Mesothelial cell of epicardium (in vitro differentiated cells): ENCODE measurements at places on chromosomes 13 and 19. TPM values are rescaled to one million over a fixed set of nuclear protein-coding genes. Genes with fewer than 3 reads are reported as not detected.
A peak's percentile ranks its signal among the peaks of the same experiment; 100 is the strongest.

Gene CEACAM7
- total RNA-seq, result not detected in 3 replicates

Gene MBD3L2
- not detected in 3 replicates for total RNA-seq

Gene FPR1
- total RNA-seq, result not detected in 3 replicates

DNA sequence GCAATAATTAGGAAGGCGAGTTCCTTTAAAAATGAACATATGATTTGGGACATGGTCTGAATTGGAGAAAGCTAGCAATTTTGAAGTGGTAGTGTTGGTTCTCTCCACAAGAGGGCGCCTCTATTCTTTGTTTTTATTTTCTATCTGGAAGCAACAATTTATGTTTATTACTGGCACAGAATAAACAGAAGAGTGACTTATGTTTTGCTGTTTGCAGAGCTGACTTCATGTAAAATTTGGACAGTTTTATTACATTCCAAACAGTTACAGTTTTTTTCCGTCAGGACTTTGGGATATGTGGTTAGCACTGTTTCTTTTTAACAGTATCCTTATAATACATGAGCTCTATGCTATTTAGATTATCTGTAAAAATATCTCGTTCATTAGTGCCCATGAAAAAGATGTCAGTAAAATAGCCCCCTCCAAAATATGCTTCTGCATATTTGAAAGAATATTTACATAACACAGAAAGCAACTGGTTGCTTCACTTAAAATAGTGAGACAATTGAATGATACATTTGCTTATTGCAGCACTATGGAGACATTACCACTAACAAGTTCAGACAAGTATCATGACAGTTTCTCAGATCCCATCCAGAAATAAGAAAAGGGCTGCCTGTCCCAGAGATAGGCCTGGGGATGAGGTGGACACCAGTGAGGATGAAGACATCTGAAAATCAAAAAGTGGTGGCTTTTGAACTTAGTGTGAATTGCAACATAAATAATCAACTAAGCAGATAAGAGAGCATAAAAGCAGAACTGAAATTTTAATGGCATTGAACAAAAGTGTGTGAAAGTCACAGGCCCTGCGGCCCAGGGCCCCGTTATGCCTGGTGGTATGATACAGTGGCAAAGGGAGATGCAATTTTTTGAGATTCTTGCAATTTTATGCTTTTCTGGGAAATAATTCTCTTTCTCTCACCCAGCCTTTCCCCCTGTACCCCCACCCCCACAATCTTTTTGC, 32.3 kb upstream of the FGF9 start:
- H3K4me3 ChIP-seq, result no peak overlapping the region
- H3K27me3 ChIP-seq, result no peaks in the 10 kb centered on the region
- DNase-seq, result no peak
- H3K36me3 ChIP-seq, result peaks cover 1% of the 10 kb centered on the region

- H3K27me3 ChIP-seq, result no peaks in the 10 kb centered on the region
- peaks cover 43% of the 10 kb centered on the region for H3K4me1 ChIP-seq
- peak overlapping the region; percentile 100 for H3K4me3 ChIP-seq
- peak overlapping the region; percentile 92 for H3K27ac ChIP-seq
Measured at GRCh38 chr19:5621945-5622464, 571 bp downstream of the SAFB2 start.

GRCh38 chr13:113552786-113553434, 31.6 kb upstream of the TFDP1 start:
- DNase-seq, result no peak
- H3K27ac ChIP-seq, result no peak overlapping the region
- peaks cover 8% of the 10 kb centered on the region for H3K36me3 ChIP-seq

DNA sequence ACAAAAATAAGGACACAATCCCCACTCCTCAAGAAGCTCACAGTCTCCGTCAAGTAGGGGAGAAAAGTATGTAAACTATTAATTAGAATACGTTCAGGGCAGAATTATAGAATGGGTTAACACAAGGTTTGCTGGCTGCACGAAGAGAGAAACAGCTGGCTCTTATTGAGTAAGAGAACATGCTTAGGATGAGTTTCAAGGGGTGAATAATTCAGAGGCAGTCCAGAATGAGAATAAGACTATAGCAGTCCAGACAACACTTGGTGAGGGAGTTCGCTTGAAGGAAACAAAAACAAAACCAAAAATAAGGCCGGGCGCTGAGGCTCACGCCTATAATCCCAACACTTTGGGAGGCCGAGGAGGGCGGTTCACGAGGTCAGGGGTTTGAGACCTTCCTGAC, 61.9 kb downstream of the THSD1 start:
- peaks cover 1% of the 10 kb centered on the region for H3K27me3 ChIP-seq
- H3K27ac ChIP-seq, result no peak overlapping the region
- H3K4me1 ChIP-seq, result peaks cover 4% of the 10 kb centered on the region
- H3K4me3 ChIP-seq, result no peak overlapping the region

- H3K4me3 ChIP-seq, result no peak overlapping the region
- no peaks in the 10 kb centered on the region for H3K27me3 ChIP-seq
- H3K4me1 ChIP-seq, result peaks cover 12% of the 10 kb centered on the region
- DNase-seq, result no peak
- H3K27ac ChIP-seq, result no peak overlapping the region
Measured at GRCh38 chr19:43760941-43761340, 6.2 kb upstream of the SMG9 start.

DNA sequence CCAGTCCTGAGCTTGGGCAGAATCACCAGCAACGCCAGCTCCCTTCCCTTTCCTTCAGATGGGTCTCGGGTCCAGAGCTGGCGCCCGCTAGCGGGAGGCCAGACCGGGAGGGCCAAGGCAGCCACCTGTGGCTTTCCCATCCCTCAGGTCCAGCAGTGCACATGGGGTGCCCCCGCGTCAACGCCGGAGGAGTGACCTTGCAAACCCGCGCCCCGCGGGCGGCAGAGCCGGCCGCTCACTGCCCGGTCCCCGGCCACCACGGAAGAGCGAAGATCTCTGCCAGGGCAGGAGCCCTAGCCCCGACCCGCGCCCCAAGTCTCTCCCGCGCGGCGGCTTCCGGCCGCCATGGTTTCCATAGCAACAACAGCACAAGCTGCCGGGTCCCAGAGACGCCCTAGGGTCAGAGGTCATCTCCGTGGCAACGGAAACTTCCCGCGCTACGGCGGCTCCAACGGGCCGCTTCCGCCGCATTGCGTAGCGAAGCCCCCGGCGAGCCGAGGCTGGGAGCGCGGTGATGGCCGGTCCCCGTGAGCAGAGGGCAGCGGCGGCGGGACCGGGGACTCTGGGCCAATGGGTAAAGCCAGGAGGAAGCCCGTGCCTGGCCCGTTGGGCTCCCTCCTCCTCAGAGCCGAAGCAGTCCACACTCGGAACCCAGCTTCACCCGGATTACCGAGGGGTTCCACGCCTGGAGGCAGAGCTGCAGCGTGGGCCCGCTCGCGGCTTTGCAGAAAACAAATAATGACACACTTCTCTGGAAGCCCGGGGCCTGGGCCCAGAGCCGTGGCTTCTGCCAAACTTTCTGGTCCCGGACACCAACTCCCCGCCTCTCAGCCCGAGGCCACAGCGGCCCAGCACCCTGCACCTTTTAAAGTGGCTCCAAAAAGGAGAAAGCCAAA, 7.4 kb downstream of the FGF14 start:
- peak; percentile 83 for DNase-seq
- H3K4me3 ChIP-seq, result peak overlapping the region; percentile 76
- peaks cover 71% of the 10 kb centered on the region for H3K27me3 ChIP-seq
- H3K36me3 ChIP-seq, result no peaks in the 10 kb centered on the region
- H3K4me1 ChIP-seq, result peaks cover 8% of the 10 kb centered on the region

DNA sequence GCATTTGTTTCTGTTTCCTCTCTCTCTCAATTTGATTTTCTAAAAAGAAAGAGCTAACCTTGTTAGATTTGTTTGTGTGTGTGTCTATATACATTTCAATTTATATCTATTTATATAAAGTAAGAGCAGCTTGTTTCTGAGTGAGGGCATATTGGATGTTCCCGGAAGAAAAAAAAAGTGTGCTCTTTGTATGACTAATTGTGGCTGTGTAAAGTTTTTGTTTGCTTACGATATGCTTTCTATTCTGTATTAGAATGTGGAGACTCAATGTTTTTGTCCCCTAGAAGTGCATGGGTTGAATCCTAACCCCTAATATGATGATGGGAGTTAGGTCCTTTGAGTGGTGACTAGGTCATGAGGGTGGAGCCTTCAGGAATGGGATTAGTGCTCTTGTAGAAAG, 66.6 kb upstream of the C1QTNF9B start:
- DNase-seq, result no peak
- H3K27me3 ChIP-seq, result peaks cover 2% of the 10 kb centered on the region
- no peak overlapping the region for H3K4me3 ChIP-seq
- H3K36me3 ChIP-seq, result no peaks in the 10 kb centered on the region
- H3K27ac ChIP-seq, result no peak overlapping the region
